Right renal pelvis (tissue), 4 donors: ENCODE measurements at places on chromosomes 6 and 20. TPM values are rescaled to one million over a fixed set of nuclear protein-coding genes. Genes with fewer than 3 reads are reported as not detected.

OR2B6 gene
- polyA plus RNA-seq = 0.17 TPM

CST2 gene
- not detected for polyA plus RNA-seq

FKBP1C gene
- polyA plus RNA-seq = 0.86 TPM

PRRT1 gene
- 4.0 TPM for polyA plus RNA-seq

FOXF2 gene
- 0.31 TPM for polyA plus RNA-seq

TMEM200A gene
- 29.1 TPM for polyA plus RNA-seq

LHFPL5 gene
- polyA plus RNA-seq = 0.20 TPM

BHLHE23 gene
- 0.08 TPM for polyA plus RNA-seq

ADGB gene
- polyA plus RNA-seq = 0.46 TPM

LBP gene
- polyA plus RNA-seq = not detected

DDO gene
- 0.43 TPM for polyA plus RNA-seq
